ENCODE measurements at places on chromosomes 5 and 9.

- no peak for DNase-seq
Observed at GRCh38 chr5:95966005-95966404, 4.4 kb upstream of the ELL2 start.

- no peak for DNase-seq
Observed at GRCh38 chr5:173882632-173883031, 5.5 kb upstream of the CPEB4 start.

GRCh38 chr9:111516061-111516465 is 8.9 kb upstream of the ZNF483 start:
- no peak for DNase-seq

DNA sequence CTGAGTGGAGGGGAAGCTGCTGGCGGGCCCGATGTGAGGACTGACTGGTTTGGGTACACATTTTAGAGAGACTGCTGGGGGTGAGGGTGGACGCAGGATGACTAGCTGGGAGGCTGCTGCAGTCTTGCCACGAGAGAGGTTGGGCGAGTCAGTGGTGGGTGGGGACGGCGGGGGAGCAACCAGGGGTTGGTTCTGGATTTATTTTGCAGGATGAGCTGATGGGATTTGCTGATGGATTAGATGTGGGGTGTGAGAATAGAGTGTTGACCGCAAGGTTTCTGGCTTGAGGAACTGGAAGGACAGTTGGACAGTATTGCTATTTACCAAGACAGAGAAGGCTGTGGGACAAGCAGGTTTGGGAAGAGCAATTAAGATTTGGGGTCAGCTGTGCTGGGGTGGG is 5.8 kb upstream of the NDST1 start:
- DNase-seq = no peak

DNA sequence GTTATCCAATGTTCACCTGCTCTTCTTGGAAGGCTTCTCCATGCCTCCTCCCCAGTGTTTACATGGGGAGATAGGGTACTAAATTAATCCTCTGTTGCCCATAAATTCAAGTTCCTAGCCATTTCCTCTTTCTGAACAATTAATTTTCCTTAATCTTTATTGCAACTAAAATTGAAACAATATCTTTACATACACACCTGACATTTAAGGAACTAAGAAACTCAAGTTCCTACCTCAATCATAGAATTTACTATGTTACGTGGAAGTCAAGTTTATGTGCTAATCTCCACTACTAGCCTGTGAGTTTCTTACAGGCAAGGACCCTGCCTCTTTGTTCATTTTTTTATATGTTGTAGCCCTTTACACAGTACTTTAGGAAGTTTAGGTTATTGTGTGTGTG is 10.1 kb upstream of the ADRB2 start:
- DNase-seq = no peak

- DNase-seq = no peak
Observed at GRCh38 chr5:113112435-113112834, 135.8 kb downstream of the DCP2 start.

- no peak for DNase-seq
Observed at GRCh38 chr5:156474251-156474650, 147.3 kb downstream of the SGCD start.

GRCh38 chr9:91885746-91886413 is 64.1 kb downstream of the ROR2 start:
- DNase-seq = no peak

DNA sequence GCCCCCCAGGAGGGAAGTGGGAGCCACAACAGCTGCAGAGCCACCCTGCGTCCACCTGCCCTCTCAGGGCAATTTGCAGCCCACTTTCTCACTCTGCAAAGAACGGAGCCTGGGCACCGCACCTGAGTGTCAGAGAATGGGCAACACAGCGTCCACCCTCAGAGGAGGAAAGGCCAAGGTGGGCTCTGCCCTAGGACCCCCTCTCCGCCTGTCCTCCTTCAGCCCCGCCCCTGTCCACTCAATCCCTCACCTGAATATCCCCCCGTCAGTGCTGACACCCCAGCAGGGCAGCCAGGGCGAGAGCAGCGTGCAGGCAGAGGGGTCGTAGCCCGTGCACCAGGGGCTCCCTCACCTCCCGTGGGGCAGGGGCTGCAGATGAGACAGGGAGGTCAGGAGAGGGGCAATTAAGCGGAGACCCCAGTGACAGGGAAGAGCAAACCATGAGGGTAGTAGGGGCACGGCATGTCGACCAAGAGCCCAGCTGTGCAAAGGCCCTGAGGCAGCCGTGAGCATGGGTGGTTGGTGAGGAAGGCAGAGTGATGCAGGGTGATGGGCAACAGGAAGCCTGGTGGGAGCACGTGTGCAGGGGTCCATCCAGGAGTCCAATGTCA is 140.3 kb downstream of the OLFM1 start:
- no peak for DNase-seq

- DNase-seq = no peak
Observed at GRCh38 chr5:1931604-1932231, 49.0 kb upstream of the IRX4 start.
